Testis (tissue), 5 donors: ENCODE measurements at places on chromosomes 7 and 10.

GRCh38 chr10:23534326-23534725 lies 95.5 kb downstream of the OTUD1 start:
- no peak for DNase-seq

DNA sequence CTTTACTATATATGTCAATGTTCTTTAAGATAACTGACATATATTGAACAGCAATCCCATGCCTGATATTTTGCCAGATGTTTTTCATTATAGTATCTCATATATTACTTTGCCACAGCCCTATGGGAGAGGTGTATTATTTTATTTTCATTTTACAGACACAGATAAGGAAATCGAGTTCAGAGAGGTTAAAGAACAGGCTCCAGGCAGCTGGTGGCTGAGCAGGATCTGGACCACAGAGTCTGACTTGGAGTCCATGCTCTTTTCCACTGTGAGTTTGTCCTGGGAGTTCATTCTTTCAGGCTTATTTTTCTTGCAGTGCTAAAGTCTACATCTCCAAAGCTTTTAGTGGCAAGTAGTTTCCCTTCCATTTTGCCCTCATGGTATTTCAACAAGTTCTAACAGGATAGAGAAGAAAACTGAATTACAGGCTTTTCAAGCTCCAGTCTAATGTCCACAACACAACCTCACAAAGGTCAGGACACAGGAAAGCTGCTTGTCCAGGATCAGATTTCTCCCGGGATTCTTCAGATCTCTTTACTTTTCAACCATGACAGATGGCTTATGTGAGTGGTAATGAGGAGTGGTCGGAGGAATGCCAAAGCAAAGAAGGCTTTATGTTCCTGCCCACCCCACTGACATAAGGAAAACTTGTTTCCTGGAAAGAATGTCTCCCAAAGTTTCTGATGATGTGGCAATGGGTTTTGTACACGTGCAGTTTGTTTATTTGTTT lies 13.1 kb upstream of the SLC35B4 start:
- DNase-seq = no peak

DNA sequence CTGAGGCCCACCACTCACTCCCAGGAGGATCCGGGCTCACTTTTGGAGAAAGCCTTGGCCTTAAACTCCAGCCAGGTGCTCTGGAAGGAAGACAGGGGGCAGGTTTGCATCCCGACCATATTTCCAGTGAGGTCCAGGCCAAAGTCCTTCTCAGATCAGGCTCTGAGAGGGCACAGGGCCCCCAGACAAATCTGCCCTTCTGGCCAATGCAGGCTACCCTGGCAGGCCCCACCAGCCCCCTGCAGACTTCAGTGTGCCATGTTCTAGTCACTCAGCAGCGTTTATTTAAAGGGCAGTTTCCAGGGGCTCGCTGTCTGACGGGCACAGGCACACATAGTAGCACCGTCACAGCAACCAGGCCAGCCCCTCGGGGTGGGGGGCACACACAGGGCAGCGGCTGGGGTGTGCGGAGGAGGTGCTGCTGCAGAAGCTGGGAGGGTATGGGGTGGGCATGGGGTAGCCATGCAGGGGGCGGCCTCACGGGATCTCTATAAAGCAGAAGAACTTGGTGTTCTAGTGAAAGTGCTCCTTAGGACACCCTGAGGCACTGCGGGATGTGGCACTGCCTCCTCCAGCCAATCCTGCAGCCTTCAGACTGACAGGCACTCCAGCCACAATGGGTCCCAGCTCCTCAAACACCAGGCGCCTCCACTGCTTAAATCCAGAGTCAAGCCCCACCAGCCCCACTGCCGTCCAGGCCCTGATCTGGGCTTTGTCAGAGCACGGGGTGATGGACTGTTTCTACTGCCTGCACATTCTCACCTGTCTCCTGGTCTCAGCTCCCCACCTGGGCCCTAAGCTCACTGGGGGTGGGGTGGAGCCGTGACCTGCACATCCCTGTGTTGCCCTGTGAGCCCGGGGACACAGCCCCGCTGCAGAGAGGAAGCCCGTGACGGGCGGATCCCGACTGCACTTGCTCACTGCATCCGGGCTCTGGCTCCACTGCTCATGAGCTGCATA lies 9.6 kb upstream of the PYROXD2 start:
- DNase-seq = no peak

GRCh38 chr7:77235276-77235675 lies 35.7 kb upstream of the FGL2 start:
- DNase-seq = no peak

- no peak for DNase-seq
Observed at GRCh38 chr7:41809940-41810576, 107.2 kb upstream of the INHBA start.

DNA sequence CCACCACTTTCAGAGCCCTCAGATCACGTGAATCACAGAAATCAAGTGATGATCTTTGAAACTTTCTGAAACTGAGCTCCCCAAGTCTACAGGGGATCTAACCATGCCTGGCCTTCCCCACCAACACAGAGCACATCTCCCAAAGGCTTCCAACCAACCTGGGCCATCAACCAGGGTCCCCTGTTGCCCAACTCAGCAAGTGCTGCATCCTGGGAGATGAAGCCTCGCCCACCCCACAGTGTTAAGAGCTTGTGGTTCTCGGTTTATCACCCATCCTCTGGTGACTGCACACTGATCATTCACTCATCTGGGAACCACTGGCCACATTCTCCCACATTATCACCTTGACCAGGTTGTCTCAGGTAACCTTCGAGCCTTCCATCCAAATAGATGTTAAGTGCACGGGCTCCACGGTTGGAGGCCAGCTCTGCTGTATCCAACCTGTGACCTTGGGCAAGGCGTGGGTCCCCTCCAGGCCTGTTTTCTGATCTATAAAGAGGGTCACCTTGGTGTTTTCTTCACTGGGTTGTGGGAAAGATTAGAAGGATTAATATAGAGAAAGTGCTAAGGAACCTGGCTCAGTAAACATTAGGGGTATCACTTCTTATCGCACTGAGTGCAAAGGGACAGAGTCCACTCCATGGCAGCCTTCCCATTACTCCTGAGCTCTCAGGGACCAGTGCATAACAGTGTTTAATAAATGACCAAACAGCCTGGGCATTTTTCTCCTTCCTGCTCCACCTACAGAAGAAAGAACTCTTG lies 3.6 kb downstream of the ZNF488 start:
- DNase-seq = no peak

DNA sequence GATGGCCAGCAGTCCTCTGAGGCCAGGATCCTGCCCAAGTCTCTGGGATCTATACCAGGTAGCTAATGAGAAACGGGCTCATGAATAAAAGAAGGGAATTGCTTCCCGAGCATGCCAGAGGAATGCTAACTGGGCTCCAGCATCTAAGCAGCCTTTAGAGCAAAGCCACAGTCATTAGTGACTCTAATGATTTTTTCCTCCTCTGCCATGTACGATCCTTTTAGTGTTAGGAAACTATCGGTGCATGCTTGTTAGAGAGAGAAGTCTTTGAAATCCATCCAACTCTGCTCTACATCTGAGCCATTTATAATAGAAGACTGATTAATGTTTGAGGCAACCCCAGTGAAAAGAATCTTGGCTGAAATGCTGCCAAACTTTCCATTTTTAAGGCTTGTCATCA lies 124.9 kb upstream of the TCERG1L start:
- DNase-seq = no peak
